SW480 (cell line): ENCODE measurements at places on chromosomes 2 and 18.

DNA sequence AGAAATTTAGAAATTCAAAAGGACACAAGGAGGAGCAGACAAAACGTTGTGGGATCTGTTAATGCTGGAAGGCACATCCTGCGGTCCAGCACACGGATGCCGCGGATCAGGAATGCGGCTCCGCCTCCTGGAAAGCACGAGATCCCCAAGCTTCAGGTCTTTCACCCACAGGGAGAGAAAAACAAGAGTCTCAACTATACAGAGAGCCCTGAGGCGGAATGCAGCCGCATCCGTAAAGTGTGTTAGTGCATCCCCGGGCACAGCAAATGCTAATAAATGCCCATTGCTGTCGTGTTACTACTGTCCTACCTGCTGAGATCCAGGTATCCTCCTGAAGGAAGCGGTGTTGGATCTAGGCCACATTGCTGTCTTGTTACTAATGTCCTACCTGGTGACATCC lies 303.9 kb downstream of the EIPR1 start:
- peak; percentile 11 for DNase-seq

DNA sequence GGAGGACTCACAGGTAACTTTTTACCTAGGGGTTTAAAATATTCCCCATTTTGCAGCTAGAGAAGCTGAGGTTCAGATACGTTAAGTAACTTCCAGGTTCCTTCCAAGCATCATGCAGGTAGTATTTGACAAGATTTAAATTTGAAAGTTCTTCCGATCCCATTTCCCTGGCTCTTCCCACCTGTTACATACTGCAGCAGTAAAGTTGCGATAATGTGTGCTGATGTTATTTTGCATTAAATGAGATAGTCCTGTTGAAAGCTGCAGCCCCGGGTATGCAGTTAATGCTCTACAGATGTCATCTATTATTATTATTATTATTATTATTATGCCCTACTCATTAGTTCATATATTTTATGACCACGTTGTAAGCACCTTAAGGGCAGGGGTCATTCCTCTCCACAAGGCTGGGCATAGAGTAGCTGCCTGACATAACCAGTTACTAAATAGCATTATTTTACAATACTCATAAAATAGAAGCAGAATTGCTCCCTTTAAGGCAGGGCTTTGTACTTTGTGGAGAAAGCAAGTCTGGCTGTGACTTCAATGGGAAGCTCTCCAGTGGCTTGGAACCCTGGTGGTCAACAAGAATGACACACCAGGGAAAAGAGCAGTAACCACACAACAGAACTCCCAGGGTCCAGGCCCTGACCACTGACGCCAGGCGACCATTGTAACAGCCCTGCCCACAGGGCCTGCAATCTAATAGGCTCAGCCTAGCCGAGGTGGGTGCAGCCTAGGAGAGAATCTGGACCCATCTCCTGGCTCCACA lies 112.0 kb upstream of the STPG4 start:
- no peak for DNase-seq

DNA sequence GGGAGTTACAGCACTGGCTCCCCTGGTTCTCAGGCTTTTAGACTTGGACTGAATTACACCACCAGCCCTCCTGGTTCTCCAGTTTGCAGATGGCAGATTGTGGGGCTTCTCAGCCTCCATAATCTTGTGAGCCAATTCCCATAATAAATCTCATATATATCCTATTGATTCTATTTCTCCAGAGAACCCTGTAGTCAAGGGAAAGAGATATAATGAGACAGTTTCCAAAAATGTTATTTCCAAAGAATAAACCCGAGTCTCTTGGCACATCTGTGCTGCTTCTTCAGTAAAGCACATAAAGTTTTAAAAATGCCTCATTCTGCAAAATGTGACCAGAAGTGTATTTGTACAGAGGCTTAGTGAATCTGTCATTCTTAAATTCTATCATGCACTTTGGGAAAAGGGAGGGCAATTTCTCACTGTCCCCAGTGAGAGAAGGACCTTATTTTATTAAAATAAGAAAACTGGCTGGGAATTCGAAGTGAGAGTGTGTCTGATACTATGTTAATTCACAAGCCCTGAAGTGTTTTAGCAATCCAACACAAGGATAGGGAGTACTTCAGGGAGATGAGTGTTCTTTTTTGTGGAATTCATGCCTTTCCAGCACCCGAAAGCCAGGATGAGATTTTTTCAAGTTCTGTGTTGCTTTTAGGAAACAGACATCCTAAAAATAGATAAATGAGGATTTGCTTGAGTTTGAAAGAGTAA lies 282.4 kb upstream of the CHAC2 start:
- DNase-seq = no peak

DNA sequence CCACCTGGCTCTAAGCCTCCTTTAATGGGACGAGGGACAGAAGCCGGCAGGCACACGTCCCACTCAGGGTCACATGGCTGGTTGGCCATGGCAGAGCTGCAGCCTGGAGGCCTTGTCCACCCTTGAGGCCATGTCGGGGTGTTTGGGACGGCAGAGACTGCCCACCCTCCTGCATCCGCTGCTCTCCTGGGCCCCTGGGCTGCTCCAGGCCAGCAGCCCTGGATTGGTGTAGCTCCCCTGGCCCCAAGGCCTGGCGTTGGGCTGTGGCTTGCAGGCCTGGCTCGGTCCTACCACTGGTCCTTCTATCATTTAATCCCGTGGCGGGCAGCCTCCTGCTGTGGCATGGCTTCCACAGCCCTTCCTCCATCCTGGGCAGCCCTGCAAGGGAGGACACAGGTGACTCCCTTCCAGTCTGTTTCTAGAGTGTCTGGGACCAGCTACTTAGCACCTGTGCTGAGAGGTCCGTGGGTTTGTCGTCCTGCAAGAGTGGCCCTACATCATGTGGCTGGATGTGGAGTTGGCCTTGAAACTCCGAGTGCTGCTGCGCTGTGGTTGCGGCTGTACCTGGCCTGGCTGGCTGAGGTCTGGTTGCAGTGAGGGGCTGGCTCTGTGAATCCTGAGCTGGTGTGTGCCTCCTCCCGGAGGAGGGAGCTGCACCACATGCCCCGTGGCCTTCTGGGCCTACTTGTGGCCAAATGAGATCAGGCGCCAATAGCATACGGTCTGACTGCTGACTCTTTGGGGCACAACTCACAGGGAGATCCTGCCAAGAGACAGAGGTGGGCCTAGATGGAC lies 67.3 kb downstream of the SH3RF3 start:
- DNase-seq = no peak

DNA sequence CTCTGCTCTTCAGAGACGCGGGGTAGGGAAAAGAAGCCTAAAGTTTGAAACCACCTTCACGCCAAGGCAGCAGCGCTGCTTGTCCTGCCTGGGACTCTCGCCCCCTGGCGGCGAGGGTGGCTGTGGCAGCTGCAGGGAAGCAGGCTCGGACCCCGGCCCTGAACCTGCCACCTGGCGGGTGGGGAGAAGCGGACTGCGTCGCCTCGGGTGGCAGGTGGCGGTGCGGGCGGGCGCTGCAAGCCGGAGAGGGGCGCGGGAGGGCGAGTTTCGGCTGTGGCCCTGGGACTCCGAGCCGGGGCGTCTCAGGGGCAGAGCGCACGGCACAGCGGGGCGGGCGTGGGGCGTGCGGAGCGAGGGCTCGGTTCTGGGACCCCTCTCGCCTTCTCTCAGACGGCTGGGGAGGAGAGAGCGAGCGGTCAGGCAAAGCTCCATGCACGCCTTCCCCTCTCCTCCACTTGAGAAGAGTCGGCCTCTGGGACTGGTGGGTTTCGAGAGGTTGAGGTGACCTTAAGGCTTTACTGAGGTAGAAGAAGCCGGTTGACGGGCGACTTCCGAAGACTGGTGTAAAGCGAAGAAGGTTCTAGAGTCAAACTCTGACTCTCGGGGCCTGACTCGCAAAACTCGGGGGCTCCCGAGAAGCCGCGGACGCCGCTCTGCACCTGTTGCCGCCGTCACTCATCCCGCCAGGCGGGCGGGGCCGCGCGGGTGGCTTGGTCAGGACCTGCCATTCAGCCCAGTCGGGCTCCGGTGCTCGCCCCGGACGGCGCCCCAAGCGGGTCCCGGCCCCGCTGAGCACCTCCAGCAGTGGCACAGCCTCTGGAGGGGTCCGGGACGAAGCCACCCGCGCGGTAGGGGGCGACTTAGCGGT lies 1.1 kb upstream of the BOLL start:
- DNase-seq = no peak

- no peak for DNase-seq
These were observed 39.0 kb upstream of the TMEM131 start for GRCh38 chr2:98034745-98035144.

- no peak for DNase-seq
These were observed 240.4 kb downstream of the PRKCE start for GRCh38 chr2:45891719-45892424.

- peak; percentile 57 for DNase-seq
These were observed 47.0 kb upstream of the PLEKHM3 start for GRCh38 chr2:208072250-208072892.

DNA sequence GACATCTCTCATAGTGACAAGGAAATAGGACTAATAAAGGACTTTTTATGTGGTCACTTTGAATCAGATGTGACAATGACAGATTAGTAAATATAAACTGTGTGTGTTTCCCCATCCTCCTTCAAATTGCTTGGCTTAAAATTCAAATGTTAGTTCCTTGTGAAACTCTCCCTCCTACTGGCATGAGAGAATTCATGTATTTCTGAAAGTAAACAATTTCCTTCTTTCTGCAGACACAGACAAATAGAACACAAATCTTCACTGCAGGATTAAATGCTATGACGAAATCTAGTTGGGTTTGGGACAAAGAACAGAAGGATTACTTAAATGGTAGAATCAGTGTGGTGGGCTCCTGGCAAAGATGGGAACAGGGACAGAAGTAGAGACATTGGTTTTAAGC lies 328.7 kb upstream of the FAM98A start:
- DNase-seq = no peak

GRCh38 chr18:78510636-78511035 lies 469.0 kb upstream of the SALL3 start:
- no peak for DNase-seq

DNA sequence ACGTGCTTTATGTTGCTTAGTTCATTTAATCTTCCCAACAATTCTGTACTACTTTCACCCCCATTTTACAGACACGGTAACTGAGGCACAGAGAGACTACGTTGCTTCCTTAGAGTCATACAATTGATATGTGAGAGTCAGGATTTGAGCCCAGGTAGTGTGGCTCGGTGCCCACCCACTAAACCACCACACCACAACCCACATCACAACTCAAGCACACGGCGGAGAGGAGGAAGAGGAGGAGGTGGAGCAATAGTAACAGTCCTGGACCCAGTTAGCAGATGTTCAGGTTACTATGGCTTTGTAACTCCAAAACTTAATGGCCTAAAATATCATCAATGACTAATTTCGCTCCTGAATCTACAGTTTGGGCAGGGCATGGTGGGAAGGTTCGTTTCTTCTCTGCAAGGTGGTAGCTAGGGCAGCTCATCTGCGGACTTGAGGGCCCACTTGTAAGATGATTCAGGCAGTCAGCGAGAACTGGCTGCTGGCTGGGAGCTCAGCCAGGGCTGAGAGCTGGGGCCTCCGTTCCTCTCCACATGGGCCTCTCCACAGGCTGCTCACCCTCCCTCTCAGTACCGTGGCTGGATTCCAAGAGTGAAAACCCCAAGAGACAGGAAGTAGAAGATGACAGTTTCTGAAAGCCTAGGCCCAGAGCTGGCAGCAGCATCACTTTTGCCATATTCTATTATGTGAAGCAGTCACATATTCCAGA lies 167.1 kb downstream of the ZFP36L2 start:
- no peak for DNase-seq
